ENCODE measurements at places on chromosomes 1 and 21.

DNA sequence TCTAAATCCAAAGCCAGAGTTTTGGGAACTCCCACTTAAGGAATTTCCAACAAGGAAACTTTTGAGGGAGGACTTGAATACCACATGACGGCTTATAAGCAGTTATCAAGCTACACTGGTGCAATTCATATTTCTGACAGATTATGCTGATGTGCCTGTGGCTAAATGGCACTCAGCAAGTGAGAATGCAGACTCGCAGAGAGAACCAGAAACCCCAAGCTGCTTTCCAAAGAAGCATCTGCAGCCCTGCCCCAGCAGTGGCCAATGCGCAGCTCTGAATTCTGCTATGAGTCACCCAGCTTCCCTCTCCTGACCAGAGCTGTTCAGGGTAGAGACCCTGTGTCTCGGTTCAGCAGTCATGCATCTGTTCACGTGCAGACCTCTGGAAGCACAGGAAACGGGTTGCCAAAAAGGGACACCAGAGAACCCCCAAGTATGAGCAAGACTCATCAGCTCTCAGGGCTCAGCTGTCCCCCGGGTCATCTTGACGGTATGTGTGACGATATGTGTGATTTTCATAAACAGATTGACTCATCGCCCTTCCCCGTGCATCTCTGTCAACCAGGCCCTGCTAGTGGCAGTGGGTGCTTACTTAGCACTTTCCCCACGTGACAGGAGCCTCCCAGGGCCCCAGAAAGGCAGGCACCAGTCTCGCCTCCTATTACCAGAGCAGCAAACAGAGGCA is 76.3 kb downstream of the ITPKB start:
- peak; percentile 100 for DNase-seq

GRCh38 chr1:4654764-4655673 is 610 bp downstream of the AJAP1 start:
- DNase-seq, result no peak

GRCh38 chr1:207396168-207396746 is 57.9 kb upstream of the CR2 start:
- no peak for DNase-seq

DNA sequence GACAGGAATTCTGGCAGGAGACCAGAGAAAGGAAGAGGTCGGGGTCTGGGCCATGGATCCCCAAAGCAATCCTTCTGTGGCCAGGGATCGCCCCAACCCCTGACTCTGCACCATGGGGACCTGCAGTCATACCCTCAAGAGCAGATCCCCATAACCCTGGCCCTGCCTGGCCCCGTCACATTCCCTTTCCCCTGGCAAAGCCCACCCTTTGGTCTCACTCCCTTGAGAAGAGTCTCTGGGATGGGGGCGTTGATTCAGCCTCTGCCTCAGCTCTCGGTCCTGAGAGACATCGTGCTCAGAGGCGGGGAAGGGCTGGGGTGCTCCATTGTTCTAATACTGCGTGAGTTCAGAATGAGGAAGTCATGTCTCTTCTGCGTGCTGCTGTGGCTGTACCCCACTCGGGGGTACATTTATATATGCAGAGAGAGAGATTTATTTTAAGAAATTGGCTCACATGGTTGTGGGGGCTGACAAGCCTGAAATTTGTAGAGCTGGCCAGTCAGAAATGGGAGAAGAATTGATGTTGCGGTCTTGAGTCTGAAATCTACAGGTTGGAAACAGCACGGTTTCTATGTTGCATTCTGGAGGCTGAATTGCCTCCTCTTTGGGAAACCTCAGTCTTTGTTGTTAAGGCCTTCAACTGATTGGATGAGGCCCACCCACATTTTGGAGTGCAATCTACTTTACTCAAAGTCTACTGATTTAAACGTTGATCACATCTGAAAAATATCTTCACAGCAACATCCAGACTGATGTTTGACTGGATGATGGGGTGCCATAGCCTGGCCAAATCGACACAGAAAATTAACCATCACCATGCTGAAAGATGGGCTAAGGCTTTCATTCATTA is 4.2 kb upstream of the PADI2 start:
- no peak for DNase-seq

- no peak for DNase-seq
These were observed 211.1 kb downstream of the DUSP10 start for GRCh38 chr1:221530791-221531190.
